ENCODE measurements at places on chromosomes 16 and 17.

- DNase-seq: no peak
Observed at GRCh38 chr16:4615384-4616046, 827 bp upstream of the UBALD1 start.

GRCh38 chr16:9177861-9178260, 86.4 kb downstream of the HAPSTR1 start:
- no peak for DNase-seq

GRCh38 chr16:56944954-56945839, 13.3 kb downstream of the HERPUD1 start:
- no peak for DNase-seq

DNA sequence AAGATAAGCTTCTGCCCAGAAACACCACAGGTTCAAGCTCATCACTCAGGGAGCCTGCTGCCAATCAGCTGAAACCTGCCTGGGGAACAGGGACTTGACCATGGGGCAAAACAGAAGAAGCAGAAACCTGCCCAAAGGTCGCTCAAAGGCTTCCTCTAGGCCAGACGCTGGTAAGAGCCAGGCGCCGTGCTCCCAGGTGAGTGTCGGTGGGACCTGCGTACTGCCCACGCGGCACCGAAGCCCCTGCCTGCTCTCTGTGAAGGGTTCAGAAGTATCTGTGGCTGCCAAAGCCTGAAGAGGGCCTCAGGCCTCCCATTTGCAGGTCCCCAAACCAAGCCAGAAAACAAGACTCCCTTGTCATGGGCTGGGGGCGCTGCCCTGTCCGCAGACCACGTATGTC, 10.4 kb downstream of the SGSH start:
- no peak for DNase-seq

- DNase-seq: no peak
Observed at GRCh38 chr16:17229766-17230165, 241.0 kb downstream of the XYLT1 start.

DNA sequence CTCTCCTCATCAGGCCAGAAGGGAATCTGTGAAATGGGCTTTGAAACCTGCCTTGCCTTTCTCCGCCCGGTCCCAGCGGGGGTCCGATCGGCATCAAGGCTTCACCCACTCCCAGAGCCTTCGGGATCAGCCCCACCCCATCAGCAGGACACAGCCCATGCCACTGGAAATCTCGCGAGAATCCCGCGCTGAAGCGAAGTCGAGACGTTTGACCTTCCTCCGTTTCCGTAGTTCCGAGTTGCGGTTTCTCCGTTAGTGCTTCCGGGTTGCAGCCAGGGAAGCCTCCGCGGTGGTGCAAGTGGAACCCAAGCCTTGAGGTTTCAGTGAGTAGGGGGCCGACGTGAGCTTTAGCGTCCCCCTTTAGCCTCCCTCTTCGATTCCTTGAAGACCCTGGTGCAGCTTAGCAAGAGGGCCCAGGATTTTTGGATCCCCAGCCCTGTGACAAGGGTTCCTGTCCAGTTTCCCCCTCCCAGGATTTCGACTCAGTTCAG, at the start of gene COASY:
Gene COASY (plus strand): TSS at position 252 of the 491 bp plus-strand sequence. CDS start 475 bp downstream, outside the sequence.
- DNase-seq: peak; percentile 99

DNA sequence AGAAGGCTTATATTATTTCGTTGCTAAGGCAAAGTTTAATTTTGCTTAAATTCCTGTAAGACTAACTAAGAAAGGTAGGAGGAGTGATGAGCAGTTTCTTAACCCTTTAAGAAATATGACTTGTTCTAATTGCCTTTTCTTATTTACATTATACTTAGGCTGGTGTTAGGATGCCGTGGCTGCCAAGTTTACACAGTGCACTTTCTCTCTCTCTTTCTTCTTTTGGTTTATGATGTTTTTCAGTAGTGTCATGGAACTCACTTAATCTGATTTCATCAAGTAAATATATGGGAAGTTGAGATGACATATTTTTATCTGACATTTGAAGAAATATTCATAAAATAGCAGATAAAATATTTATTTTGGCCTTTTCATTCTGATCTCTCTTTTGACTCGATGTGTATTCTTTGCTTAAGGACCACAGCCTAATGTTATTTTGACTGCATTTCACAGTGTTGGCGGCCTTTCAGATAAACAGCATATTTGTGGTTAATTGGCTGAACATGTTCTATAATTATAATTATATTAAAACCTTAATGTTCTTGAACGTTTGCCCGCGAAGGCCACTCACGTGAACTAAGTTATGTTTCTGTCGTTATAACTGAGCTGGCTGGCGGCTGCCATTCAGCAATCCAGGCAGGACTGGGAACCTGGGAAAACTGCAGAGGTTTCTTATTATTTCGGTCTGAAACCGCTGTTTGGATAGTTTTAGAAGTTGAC, 191.6 kb downstream of the WWOX start:
- no peak for DNase-seq

Data from D341Med (cell line).